Kidney (tissue), 22 donors: ENCODE measurements at places on chromosomes 3 and 15. TPM values are rescaled to one million over a fixed set of nuclear protein-coding genes. Genes with fewer than 3 reads are reported as not detected.

The TMEM158 gene
- 5.1 TPM for total RNA-seq

The GOLGA8O gene
- total RNA-seq = 2.5 TPM

The NCBP2 gene
- total RNA-seq = 59.9 TPM

The GOLGA8T gene
- not detected for total RNA-seq

The WNT7A gene
- total RNA-seq = 3.3 TPM

The TTC23 gene
- 23.6 TPM for total RNA-seq

The SCN11A gene
- 0.25 TPM for total RNA-seq

The ADAMTS17 gene
- total RNA-seq = 2.2 TPM

The LCMT2 gene
- total RNA-seq = 12.7 TPM

The ST8SIA2 gene
- 0.38 TPM for total RNA-seq

The FAM107A gene
- 180 TPM for total RNA-seq

The VILL gene
- 7.6 TPM for total RNA-seq

The CFAP100 gene
- not detected for total RNA-seq

The CASR gene
- 72.8 TPM for total RNA-seq

The SYNPR gene
- total RNA-seq = not detected

The GOLGA8M gene
- 4.9 TPM for total RNA-seq

The PLA2G4D gene
- not detected for total RNA-seq

The SLC24A5 gene
- total RNA-seq = not detected

The LINS1 gene
- total RNA-seq = 20.6 TPM

The OR5H15 gene
- not detected for total RNA-seq

The UCN2 gene
- total RNA-seq = not detected
